IMR-90 (cell line): ENCODE measurements at places on chromosomes 7 and 10. TPM values are rescaled to one million over a fixed set of nuclear protein-coding genes. Genes with fewer than 3 reads are reported as not detected.

Gene PTPRN2
- total RNA-seq, result under 0.01 TPM in 1 of 2 replicates, not detected in the other

DNA sequence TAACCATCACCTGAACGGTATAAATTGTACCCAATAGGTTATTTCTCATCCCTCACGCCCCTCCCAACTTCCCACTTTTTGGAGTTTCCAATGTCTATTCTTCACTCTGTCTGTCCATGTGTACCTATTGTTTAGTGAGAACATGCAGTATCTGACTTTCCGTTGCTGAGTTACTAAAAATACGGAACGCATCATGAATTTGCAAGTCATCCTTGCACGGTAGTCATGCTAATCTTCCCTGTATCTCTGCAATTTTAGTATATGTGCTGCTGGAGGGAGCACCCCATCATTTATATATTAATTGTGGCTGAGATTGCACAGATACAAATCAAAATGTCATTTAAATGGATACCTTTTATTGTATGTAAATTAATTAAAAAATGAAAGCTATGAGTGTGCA is 75.7 kb upstream of the SFMBT2 start:
- H3K27ac ChIP-seq, result no peak overlapping the region
- no peaks in the 10 kb centered on the region; the same call in 1 of the 2 replicates for H3K27me3 ChIP-seq
- H3K36me3 ChIP-seq, result no peaks in the 10 kb centered on the region
- no peak overlapping the region for H3K4me3 ChIP-seq
- H3K4me1 ChIP-seq, result no peaks in the 10 kb centered on the region

DNA sequence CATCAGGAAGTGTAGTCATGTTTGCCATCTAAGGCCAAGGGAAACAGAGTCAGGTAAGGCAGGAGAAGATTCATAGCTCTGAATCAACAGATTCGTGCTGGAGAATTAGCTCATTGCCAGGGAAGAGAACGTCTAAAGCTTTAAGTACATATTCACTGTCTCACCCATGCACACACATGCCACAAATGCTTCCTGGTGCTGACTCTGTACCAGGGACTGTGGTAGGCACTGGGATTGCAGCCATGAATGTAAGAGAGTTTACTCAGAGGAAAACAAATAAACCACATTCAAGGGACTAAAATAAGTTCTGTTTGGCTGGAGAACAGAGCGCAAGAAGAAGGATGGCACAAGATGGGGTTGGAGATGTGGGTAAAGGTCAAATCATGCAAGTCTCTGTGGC is 89.8 kb upstream of the HPS1 start:
- H3K4me3 ChIP-seq, result no peak overlapping the region
- no peak overlapping the region for H3K27ac ChIP-seq
- peak; percentile 3 for DNase-seq
- H3K4me1 ChIP-seq, result no peaks in the 10 kb centered on the region
- H3K36me3 ChIP-seq, result no peaks in the 10 kb centered on the region
- H3K27me3 ChIP-seq, result no peaks in the 10 kb centered on the region

DNA sequence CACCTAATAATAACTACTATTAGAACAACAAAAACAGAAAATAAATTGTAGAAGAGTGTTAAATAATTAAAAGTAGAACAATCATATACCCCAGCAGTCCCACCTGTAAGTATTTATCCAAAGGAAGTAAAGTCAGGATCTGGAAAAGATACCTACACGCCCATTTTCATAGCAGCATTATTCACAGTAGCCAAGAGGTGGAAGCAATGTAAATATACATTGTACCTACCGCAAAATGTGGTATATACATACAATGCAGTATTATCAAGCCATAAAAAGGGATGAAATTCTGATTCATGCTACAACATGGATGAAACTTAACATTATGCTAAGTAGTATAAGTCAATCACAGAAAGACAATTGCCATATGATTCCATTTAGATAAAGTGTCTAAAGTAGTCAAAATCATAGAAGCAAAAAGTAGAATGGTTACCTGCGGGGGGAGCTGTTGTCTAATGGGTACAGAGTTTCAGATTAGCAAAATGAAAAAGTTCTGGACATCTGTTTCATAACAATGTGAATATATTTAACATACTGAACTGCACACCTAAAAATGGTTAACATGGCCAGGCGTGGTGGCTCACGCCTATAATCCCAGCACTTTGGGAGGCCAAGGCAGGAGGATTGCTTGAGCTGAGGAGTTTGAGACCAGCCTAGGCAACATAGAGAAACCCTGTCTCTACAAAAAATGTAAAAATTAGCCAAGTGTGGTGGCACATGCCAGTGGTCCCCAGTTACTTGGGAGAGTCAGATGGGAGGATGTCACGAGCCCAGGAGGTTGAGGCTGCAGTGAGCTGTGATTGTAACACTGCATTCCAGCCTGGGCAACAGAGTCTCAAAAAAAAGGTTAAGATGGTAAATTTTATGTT is 6.0 kb upstream of the TMED4 start:
- no peaks in the 10 kb centered on the region for H3K27me3 ChIP-seq
- no peak overlapping the region for H3K27ac ChIP-seq
- peaks cover 2% of the 10 kb centered on the region; the same call in 1 of the 2 replicates for H3K4me1 ChIP-seq
- no peaks in the 10 kb centered on the region for H3K36me3 ChIP-seq

DNA sequence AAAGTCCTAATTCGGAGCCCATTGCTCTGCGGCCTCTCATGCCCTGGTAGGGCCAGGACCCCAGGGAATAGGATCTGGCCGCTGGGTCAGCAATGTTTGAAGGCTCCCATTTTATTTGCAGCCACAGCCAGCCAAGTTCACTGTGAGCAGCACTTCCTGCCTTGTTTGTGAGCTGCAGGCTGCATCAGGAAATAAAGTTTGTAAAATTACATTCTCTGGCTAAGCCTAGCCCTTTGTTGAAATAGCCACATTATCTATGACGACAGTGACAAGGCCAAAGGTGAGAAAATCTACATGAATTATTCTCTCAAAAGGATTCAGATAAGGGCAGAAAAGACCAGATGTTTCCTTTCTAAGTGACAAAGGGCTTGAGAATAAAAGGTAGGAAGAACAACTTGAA is 23.7 kb upstream of the ITGB1 start:
- no peaks in the 10 kb centered on the region for H3K36me3 ChIP-seq
- H3K4me1 ChIP-seq, result peaks cover 25% of the 10 kb centered on the region
